AG09319 (cell line): ENCODE measurements at places on chromosomes 7 and 10.

DNA sequence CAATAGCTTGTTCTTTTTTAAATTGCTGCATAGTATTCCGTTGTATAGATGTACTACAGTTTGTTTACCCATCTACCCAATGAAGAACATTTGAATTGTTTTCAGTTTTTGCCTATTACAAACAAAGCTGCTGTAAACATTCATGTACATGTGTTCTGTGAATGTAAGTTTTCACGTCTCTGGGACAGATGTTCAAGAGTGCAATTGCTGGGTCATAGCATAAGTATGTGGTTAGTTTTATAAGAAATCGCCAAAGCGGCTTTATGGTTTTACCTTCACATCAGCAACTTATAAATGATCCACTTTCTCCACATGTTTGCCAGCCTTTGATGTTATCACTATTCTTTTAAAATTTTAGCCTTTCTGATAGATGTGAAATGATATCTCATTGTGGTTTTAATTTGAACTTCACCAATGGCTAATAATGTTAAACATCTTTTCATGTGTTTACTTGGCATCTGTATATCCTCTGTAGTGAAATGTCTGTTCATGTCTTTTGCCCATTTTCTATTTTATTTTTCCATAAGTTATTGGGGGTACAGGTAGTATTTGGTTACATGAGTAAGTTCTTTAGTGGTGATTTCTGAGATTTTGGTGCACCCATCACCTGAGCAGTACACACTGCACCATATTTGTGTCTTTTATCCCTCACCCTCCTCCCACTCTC lies 73.5 kb downstream of the TBXAS1 start:
- DNase-seq: no peak

GRCh38 chr7:72710983-72711382 lies 117.0 kb downstream of the TYW1B start:
- DNase-seq: no peak

GRCh38 chr10:130432271-130432670 lies 296.1 kb downstream of the GLRX3 start:
- DNase-seq: no peak

DNA sequence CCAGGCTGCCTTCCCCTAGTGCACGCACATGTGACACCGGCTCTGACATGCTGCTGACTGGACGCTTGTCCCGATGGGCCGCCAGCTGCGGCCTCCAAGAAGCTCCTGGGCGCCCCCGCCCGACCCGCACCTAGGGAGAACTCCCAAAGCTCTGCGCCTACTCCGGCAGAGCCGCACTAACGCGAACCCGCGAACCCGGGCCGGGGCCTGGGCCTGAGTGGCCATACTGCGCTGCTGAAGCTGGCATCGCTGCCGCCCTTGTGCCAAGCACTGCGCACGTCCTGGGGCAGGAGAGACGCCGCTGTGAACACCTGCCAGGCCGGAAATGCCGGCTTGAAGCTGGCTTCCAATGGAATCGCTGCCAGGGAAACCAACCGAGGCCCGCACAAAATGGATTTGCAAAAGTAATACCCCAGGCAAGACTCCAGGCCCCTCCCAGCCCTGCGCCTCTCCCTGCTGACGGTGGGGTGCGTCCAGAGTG lies 85.1 kb downstream of the WASHC2A start:
- DNase-seq: no peak

DNA sequence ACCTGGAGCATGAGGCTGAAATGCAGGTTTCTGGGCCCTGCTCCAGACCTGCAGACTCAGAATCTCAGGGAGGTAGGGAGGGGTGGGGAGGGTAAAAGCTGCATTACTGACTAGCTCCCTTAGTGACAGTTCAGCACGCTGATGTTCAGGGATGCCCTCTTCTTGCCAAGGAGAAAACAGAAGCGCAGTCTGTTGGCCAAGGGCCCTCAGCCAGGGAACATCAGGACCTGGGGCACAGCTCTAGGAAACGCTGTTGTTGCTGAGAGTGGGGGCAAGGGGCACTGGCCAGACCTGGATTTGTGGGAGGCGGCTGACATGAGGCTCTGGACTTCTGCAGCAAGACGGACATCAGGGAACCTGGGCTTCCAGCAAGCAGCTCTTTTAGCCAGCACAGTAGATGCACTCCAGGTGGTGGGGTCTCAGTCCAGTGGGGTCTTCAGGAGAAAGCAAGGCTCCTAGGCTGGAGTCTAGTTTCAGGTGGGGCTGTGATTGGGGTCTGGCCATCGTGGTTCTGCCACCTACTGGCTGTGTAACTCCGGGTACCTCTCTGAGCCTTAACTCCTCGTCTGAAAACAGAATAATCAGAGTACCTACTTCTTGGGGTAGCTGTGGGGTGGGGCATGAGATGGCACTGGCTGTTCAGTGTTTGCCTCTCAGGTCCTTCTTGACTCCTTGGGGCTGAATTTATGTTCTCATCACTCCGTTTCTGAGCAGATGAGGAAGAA lies 72.9 kb upstream of the PRLHR start:
- no peak for DNase-seq

DNA sequence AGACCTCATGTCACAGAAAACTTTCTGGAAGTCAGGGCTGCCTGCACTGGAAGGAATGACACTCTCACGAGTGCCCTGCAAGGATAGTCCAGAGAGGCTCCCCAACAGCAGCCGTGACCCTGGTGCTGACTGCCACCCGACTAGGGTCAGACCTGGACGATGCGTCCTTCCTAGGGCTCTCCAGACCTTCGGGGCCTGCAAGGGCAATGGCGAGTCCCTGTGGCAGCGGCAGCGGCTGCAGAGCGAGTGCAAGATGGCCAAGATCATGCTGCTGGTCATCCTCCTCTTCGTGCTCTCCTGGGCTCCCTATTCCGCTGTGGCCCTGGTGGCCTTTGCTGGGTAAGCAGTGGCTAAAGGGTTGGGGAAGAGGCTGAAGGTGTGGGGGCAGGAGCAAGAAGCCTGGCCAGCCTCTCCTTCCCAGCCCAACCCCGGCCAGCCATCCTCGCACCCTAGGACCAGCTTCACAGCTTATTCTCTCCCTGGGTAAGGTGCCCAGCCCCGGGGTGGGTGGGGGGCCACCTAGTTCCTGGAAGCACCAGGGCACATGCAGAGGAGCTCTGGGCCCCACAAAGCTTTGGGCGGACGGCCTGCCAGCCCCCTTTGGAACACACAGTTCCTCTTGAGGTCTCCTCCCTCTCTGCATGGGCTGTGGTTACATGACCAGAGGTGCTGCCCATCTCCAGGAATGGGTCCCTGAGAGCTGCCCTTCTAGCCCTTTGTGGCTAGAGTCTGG lies 5.5 kb downstream of the OPN4 start:
- DNase-seq: no peak

GRCh38 chr10:70619271-70620019 lies 16.9 kb upstream of the PRF1 start:
- peak; percentile 12 for DNase-seq

DNA sequence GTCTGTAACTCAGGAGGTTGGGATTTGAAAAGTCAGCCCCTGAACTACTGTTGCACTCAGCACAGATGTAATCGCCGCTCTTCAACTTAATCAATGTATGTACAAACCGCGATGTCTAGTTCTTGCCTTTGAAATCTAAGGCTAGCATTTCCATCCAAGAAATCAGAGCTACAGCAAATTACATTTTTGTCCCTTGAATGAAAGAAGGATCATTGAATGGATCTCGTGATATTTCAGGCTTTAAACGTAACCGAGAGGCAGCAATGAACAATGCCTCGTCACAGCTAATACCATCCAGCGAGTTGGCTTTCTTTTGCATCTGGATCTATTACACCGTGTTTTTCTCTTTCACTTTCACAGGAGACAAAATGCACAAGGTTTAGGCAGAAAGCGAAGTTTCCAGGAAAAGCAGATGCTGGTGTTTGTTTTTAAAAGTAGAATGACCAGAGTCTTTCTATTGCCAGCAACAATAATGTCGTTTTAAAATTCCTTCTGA lies 5.5 kb downstream of the SKIDA1 start:
- no peak for DNase-seq
